Mesenteric fat pad (tissue), 1 donor: ENCODE measurements at places on chromosomes 4 and X. TPM values are rescaled to one million over a fixed set of nuclear protein-coding genes. Genes with fewer than 3 reads are reported as not detected.

DNA sequence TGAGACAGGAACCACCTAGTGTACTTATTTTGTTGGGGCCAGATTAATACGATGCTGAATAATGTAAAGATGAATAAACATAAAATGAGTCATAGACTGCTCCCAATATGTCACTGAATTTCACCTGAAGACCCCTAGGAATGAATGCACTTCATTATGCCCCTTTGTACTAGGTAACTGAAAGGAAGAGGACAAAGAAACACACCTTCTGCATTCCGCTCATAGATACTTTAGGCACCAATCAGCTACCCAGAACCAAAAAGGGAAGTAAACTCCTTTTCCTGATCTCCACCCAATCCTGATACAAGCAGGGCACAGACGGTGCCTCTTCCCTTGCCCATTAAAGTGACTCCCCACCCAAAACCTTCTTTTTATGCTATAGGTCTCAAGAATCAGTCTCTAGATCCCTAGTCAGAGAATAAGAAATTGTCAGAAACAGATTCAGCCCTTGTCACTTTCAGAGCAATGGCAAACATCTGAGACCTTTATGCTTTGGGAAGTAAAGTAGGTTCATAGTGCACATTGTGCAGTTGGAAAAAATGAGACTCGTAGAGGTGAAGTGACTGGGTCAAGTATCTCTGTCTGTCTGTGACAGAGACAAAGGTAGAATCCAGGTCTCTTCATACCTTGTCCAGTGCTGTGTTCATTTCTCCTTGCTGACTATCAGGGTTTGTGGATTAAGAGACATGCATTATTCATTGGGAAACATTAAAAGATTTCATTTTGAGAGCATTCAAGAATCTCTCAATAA, 2.3 kb downstream of the GPR174 start:
- DNase-seq: no peak

- DNase-seq: no peak
Observed at GRCh38 chr4:98976716-98977115, 18.8 kb upstream of the METAP1 start.

- no peak for DNase-seq
Observed at GRCh38 chrX:139882299-139882698, 50.6 kb downstream of the ATP11C start.

DNA sequence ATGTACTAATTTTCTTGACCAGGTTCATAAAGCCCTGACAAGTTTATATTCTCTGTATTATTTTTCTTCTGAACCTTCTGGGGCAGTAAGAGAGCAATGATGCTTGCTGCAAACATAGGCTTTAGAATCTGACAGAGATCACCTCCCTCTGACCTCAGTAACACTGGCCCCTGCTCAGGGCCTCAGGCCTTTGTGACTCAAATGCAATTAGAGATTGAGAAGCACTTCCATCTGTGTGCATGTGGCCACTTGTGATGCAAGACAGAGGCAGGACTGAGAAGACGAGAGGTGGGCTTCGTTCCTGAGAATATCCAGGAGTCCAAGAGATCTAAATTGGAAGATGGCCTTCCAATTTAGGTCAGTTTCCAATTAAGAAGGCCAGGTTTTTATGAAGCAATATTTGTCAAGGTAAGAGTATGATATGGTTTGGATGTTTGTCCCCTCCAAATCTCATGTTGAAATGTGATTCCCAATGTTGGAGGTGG, 82.8 kb upstream of the VEGFC start:
- DNase-seq: no peak

DNA sequence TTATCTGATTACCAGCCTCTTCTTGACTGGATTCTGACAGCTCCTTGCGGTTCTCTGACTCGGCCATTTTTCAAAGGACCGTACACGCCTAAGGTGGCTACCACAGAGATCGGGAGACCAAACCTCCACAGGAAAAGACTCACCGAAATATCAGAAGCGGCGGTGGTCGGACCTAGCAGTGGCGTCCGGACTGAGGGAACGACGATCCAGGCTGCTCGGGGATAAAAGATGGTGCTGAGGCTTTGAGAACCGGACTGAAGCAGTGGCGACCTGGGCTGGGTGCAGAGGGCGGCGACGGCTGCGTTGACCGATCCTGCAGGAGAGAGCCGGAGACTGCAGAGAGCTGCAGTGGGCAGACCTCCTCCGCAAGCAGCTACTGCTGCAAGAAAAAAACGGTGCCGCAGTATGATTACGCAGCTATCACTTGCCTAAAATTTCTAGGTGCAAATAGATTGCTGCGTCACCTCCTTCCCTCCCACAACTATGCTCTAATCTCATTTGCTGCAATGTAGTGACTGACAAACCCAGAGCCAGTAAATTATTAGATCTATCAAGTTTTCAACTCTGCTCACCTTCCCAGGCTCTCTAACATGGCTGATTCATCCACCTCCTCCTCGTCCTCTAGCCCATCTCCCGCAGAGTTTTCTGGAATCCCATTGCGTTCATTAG, at the start of gene NAP1L2:
NAP1L2 (minus strand) TSS at position 426 of the 669 bp plus-strand sequence; CDS start at position 67, 359 bp downstream.
- no peak for DNase-seq

- no peak for DNase-seq
Observed at GRCh38 chr4:154329939-154330338, 161.7 kb downstream of the DCHS2 start.

- DNase-seq: no peak
Observed at GRCh38 chr4:71460371-71460770, 121.6 kb downstream of the SLC4A4 start.

- DNase-seq: no peak
Observed at GRCh38 chr4:56684320-56685050, 3.4 kb upstream of the HOPX start.

DNA sequence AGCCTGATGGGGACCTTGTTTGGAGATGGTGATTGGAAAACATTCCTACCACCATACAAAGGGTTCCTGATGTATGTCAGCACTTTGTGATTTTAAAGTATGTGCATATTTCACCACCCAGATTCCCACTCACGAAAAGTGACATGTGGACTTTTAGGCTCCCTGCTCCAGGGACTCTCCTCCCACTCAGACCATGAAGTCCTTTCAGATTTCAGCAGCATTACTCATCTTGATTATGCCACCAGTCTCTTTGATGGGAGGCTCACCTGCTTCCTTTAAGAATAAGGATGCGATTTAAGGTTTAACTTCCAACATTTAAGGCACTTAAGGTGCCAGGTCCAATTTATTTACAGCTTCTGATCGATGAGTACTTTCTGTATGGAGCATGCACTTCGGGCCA, 204.4 kb downstream of the PPARGC1A start:
- no peak for DNase-seq

DNA sequence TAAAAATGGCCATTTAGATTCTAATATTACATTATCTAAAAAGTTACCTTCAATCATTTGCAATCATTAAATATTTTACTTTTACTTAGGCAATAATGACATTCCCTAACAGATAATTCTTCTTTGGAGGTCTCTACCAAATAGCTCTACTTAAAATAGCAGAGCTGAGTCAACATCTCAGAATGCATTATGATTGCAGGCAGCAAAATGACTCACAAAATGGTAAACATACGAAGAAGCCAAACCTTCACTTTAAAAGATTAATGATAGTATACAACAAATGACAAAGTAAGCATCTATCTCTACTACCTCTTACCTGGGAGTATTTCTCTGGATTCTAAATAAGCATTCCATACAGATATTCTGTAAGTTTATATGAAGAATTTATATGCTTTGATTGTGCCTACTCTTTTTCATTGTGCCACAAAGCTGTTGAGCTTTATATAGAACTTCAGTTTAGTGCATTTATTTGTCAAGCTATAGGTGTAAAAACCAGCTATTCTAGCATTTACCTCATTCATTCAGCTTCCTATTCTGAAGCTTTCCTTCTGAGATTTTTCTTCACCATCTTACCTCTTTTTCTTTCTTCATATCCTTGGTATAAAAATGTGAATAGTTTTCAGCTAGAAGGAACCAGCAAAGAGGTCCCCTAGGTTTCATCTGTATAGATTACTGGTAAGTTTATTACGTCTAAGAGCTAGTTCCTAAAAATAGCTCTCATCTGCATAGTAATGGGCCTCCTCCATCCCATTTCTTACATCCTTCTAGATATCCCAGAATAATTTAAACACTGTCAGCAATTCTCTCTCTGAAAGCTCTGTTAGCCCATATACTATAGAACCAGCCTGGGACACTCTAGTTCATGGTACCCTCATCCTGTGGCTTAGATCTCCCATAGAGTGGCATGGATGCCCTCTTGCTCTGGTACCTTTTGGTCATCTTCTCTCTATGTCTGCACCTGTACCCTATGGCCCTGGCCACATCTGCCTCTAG, 17.2 kb upstream of the SPCS3 start:
- DNase-seq: no peak

DNA sequence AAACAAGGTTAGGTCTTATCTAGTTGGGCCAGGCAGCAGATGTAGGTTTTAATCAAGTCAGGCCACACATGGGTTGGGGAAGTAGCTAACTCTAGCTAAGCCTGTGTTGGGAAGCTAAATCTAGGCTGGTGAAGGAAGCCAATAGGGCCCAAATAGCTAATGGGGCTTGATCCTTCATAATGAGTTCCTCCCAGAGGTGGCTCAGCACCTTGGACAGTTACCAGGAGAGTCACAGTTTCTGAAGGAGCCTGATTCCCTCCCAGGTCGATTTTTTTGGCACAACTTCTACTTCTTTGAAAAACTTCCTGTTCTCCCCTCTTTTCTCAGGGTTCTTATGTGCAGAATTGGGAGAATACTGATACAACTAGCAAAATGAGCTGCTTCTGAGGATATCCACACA, 242.5 kb upstream of the PRPS2 start:
- no peak for DNase-seq

DNA sequence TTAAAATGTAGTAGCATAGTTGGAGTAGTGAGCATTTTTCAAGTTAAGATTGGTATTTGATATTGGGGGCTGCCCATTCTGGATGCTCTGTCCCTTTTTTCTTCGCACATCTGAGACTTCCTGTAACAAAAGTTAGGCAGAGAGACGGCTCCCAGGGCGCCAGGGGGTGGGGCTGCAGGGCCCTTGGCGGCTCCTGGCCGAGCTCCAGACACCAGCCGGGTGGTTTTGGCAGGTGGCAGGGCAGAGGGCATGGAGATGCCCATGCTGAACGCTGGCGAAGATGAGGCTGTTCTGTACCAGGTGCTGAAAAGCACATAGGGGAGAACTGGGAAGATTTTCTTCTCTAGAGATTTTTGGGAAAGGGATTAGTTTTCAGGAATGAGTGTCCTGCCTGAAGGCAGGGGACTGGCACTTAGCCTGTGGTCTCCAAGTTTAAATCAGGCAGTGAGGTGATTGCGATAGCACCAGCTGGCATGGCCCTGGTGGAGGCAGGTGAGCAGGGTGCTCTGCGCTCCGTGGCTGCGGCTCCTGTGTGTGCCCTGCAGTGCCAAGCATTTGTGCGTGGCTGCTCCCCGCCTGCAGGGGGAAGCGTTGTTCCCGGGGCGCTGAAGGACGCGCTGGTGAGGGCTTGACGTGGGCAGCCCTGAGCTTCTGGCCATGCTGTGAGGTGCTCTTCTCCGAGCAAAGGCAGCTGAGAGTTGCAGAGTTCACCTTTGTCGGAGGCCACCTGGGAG, 23.6 kb upstream of the HGFAC start:
- DNase-seq: no peak

GRCh38 chrX:137568741-137569469, 3.0 kb downstream of the ZIC3 start:
- DNase-seq: no peak

DNA sequence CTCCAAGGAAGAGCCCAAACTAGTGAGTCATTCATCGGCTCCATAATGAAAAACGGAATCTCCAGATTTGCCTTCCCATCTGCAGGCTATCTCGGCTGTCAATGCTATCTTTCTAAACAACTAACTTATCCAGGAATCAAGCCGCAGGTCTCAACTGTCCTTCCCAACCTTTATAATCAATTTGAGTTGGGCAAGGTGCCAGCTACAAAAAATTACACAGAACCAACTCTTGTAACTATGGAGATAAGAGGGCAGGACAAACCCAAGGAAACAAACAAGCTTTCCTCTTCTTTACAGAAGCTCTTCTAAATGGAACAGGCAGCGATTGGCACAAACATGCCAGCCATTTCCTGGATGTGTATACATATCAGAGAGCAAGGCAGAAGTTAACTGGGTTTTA, 61.2 kb upstream of the RAI2 start:
- DNase-seq: no peak

DNA sequence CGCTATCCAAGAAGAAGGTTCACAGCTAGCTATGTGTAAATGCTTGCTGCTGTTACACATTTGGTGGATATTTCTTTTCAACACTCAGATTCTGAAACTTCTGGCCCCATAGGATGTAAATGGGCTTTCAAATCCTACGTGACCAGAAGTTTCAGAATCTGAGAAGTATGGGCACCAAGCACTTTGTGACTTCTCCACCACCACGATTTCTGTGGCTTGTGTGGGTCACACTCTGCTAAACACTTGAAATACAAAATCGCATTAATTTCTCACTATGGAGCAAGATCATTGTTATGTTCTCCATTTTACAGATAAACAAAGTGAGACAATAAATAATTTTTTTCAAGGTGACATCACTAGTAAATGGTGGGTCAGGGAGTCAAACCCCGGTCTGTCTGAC, 259.4 kb upstream of the JADE1 start:
- DNase-seq: no peak

GRCh38 chr4:183200453-183200852, 101.4 kb downstream of the WWC2 start:
- DNase-seq: no peak

GRCh38 chr4:152591396-152591795, 55.5 kb upstream of the FBXW7 start:
- DNase-seq: no peak

DNA sequence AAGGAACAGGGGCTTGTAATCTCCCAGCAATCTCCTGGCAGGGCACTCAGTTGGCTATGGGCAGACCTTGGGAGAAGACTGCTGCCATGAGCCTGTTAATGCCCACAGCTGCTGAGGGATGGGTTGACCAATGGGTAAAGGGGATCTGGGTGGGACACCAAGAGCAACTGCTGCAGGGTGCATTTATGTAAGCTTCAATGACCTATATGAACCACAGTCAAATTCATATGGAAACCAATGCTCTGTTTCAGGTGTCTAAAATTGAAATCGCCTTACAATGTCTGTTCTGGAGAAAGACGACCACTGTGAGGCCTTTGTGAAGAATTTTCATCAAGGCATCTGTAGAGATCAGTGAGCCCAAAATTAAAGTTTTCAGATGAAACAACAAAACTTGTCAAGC, 6.1 kb downstream of the EPGN start:
- no peak for DNase-seq

DNA sequence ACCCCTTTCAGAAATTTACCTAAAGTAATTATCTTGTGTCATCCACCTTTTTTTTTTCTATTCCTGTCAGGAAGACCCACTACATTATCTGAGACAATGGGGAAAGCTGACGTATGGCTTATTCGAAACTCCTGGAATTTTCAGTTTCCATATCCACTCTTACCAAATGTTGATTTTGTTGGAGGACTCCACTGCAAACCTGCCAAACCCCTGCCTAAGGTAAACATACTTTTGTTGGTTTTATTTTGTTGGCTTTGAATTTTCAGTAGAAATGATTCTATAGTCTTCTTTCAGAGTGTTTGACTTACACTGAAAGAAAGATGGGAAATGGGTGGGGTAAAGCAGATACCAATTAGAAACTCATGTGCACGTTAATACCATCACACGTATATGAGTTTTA, 2.2 kb downstream of the UGT2B7 start:
- DNase-seq: no peak

PAGE5 gene
- not detected for total RNA-seq

WDR17 gene
- total RNA-seq: 1.4 TPM

SPINK2 gene
- total RNA-seq: not detected

HSFX4 gene
- not detected for total RNA-seq

GPC4 gene
- 9.5 TPM for total RNA-seq

F8A3 gene
- total RNA-seq: 19.4 TPM

MAGEA4 gene
- total RNA-seq: not detected

BANK1 gene
- total RNA-seq: 11.6 TPM

CYSLTR1 gene
- total RNA-seq: 4.7 TPM

SHOX gene
- total RNA-seq: 0.10 TPM

GPR119 gene
- not detected for total RNA-seq
